ENCODE measurements at places on chromosomes 12 and 14.
A peak's percentile ranks its signal among the peaks of the same experiment; 100 is the strongest.

DNA sequence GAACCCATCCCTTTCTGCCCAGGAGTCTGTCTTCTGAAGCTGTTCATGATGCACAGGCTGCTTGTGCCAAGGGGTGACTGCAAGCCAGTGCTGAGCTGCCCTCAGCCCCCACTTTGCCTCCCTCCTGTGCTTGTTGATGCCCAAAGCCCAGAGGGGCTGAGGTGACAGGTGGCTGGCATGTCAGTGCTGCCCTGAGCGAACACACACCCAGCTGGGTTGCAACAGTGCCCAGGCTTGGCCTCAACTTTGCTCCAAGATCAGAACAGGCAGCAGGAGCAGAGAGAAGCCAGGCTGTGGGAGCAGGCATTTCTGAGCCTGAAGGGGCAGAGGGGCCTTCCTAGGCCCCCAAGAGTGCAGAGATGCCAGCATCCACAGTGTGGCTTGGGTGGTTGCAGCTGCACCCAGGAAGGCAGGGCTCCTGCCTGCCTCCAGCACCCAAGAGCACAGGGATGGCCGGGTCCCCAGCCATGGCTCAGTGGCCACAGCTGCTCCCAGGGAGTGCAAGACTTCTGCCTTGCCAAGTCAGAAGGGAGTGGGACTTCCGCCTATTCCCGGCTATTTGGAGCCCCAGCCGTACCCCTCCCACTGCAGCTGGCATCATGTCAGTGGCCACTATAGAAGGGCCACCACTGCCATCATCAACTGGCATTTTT, 83.1 kb downstream of the SLC16A7 start:
- ATAC-seq: no peak

GRCh38 chr12:9106067-9106466, 9.7 kb downstream of the A2M start:
- ATAC-seq: no peak

GRCh38 chr12:45575823-45576475, 153.6 kb upstream of the ARID2 start:
- no peak for ATAC-seq

- no peak for ATAC-seq
Observed at GRCh38 chr14:23950411-23951135, 3.0 kb upstream of the DHRS4 start.

DNA sequence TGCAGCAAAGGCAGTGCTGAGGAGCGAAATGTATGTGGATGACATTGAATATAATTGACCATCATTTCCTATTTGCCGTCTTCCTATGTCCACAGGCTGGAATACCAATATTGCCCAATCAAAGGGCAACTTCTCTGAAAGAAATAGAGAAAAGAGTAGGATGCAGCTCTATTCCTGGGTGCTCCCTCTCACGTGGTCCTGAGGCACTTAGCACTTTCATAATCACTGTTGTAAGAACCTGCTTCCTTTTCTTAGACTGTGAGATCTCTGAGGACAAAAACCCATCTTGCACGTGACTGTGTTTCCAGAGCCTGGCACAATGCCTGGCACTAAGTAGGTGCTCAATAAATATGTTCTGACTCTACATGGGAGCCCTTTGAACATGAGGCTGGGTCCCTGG, 122.7 kb upstream of the CPM start:
- ATAC-seq: no peak

GRCh38 chr12:89239534-89239933, 112.8 kb downstream of the DUSP6 start:
- ATAC-seq: no peak

GRCh38 chr14:76975051-76975450, 53.5 kb downstream of the IRF2BPL start:
- no peak for ATAC-seq

GRCh38 chr14:75543253-75543652, 21.0 kb downstream of the BATF start:
- ATAC-seq: no peak

- no peak for ATAC-seq
Observed at GRCh38 chr14:70708717-70709570, 67.2 kb downstream of the TTC9 start.

GRCh38 chr14:68314642-68315041, 478.2 kb downstream of the ZFP36L1 start:
- ATAC-seq: no peak

DNA sequence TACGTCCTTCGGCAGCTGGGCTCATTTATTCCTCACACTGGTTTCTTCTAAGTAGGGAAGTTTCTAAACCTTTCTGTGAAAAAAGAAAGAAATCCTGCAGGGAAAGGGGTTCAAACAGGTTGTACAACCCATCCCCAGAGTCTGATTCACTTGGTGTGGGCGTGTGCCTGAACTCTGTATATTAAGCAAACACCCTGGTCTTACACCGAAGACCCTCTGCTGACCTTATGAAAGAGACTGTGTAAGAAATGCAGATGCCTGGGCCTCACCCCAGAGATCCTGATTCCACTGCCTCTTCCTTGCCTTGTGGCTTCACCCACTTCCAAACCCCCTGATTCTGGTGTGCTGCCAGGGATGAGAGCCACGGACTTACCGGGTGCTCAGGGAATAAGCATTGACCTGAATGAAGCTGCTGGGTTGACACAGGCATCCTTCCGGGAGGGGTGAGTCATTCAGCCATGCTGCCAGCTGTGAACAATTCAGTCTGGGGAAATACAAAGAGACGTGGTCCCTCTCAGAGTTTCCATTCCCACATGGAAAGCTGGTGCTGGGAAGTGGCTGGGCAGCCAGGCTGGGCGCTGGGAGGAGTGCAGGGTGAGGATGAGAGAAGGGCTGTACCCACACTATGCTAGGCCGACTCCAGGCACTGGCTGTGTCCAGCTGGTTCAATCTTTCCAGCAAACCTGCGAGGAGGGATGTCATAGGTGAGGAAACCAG, 26.5 kb upstream of the ACTN1 start:
- ATAC-seq: peak; percentile 91

- no peak for ATAC-seq
Observed at GRCh38 chr12:66302827-66303169, 505 bp downstream of the HELB start.

DNA sequence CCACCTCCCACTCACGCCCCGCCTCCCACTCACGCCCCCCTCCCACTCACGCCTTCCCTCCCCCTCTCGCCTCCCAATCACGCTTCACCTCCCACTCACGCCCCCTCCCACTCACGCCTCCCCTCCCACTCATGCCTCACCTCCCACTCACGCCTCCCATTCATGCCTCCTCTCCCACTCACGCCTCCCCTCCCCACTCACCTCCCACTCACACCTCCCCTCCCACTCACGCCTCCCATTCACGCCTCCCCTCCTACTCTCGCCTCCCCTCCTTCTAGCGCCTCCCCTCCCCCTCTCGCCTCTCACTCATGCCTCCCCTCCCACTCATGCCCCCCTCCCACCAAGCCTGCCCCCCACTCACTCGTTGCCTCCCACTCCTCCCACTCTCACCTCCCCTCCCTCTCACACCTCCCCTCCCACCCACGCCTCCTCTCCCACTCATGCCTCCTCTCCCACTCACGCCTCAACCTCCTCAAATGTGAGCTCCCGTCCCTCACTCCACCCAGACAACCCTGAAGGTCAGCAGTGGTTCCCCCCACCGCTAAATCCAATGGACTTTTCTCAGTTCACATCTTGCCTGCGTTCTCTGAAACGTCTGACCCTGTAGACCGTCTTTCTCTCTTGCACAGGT, 39.8 kb downstream of the TMEM63C start:
- ATAC-seq: no peak

GRCh38 chr12:41486718-41487117, 298.6 kb downstream of the PDZRN4 start:
- ATAC-seq: peak; percentile 98

- ATAC-seq: no peak
Observed at GRCh38 chr12:132513070-132513398, 23.1 kb downstream of the FBRSL1 start.

DNA sequence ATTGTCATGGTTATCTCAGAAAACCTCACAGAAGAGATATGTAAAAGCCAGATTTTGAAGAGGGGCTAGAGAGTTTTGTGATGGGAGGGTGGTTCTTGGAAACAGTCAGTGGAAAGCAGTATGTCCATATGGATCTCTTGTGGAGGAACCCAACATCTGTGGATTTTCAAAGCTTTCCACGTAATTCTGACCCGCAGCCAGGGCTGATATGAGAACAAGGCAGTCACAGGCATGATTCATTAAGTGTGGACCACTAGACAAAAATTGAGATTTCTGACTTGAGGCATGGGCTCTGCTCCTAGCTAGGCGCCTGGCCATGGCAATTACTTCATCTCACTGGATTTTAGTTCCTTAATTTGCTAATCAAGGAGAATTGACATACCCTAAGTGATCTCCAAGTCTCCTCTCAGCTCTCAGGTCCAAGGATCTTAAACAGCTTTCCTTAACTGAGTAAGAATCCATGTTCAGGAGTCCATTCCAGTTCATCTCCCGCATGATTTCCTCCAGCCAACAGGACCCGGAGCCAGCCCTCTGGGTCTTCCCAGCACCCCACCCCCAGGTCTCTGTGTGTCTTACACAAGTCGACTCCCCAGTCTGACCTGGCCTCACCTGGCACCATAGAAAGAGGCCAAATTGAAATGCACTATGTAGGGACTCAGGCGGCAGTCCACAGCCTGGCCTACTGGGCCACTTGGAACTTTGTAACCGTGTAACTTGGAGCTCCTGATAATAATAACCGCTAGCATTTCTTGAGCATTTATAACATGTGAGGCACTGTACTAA, 176.3 kb upstream of the PARP11 start:
- no peak for ATAC-seq

GRCh38 chr12:129337413-129337812, 484.1 kb downstream of the GLT1D1 start:
- no peak for ATAC-seq

DNA sequence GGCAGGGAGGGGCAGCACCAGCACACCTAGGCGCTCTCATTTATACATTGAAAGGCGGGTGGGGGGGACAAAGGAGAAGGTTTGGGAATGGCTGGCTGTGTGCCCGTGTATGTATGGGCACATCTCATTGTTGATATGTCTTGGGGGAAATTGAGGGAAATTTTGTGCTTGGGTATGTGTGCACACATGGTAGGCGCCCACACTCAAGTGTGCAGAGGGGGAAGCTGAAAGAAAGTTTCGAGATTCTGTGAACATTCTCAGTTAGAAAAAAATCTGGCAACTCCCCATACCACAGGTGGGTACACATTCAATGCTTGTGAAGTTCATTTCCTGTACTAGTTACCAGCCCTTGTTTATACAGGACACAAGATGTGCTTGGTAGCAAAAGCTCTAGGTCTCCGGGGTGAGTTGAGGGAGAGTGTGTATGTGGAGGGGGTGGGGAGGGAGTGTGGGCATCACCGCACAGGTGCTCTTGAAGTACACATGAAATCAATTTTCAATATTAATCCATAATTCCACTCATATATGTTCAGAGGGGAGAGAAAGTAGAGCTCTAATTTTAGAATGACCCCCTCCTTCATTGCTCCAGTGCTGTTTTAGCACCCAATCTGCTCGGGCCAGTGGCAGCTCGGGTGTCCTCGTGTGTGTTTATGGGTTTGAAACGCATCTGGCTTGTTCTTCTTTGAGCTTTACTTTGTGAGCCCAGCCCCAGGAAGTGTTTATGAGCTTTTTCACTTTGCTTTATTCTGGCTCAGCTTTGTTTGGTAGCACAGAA, 286.0 kb downstream of the ZFP36L1 start:
- ATAC-seq: no peak

DNA sequence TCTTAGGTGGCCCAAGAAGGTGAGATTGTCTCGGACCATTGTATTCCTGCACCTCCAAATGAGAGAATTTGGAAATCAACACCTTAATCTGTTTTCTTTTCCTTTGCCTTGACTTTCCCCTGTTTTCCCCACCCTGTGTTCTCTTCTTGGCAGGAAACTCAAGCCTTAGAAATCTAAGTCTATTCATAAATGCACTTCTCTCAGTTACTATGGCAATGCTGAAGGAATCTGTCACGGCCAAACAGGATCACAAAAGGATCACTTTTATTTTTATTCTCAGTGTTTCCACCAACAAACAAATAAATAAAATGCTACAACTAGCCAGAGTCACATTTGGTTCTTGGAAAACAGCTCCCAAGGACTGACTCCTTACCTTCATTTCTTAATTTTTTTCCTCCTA, 270.5 kb downstream of the BCAT1 start:
- ATAC-seq: no peak

DNA sequence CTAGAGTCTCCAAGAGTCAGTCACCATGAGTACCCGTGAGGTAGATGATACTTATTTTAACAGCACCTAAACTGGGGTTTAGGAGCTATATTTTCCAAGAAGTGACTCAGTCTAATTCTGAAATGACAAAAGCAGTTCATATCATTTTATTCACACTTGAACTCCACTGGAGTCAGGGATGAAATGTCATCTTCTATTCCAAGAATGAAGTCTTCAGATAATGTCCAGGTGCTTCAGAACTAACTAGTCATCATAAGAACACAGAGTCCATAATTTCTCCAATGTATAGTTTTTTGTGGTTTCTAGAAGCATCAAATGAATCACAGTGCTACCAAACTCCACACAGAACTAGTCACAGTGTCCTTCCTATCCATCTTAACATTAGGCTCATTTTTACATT, 13.3 kb downstream of the DNM1L start:
- no peak for ATAC-seq

GRCh38 chr12:72390146-72390545, 118.0 kb downstream of the TRHDE start:
- no peak for ATAC-seq

- ATAC-seq: no peak
Observed at GRCh38 chr14:68479247-68479646, 313.6 kb downstream of the ZFP36L1 start.

- ATAC-seq: no peak
Observed at GRCh38 chr14:66680216-66680615, 172.3 kb downstream of the GPHN start.

- no peak for ATAC-seq
Observed at GRCh38 chr12:8628731-8629130, 16.1 kb upstream of the AICDA start.

DNA sequence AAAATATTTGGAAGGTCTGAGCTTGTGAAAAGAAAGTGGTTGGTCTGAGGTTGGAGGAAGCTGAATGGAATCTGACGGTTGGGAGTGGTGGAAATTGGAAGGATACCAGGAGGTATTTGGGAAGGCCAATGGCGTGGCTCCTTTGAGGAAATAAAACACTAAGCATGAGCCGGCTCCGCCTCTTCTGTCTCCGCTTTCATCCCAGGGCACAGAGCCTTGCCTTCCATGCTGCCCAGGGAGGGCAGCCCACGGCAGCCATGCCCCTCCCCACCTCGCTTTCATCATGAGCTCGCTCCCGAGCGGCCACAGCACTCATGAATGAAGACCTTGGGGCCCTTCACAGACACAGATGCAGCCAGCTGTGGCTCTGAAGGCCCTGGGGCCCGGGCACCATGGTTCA, 36.2 kb downstream of the HSP90AA1 start:
- no peak for ATAC-seq

GRCh38 chr14:58071341-58071740, 80.7 kb downstream of the ARMH4 start:
- no peak for ATAC-seq

DNA sequence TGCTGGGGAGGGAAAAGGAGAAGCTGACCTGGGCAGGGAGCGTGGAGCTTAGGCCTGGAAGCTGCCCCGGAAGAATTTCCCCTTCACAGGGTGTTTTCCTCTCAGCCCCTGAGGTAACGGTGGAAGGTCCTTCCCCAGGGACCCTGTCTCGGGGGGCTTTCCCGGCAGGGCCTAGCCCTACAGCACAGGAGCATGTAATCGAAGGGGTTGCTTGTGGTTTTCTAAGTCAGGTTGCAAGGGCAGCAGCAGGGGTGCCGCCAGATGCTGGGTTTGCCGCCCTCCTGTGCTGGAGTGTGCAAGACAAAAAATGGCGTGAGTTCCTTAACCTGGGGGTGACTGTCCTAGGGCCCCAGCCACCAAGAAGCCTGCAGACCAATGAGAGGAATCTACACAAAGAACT, 1.6 kb upstream of the KRT74 start:
- no peak for ATAC-seq

- no peak for ATAC-seq
Observed at GRCh38 chr14:103206023-103206481, 82.8 kb downstream of the TNFAIP2 start.

All from SK-N-SH treated with all-trans-retinoic acid at 6 μM for 48 hours (cell line).